ENCODE measurements at places on chromosomes 7 and 10. TPM values are rescaled to one million over a fixed set of nuclear protein-coding genes. Genes with fewer than 3 reads are reported as not detected.

STAMBPL1 gene
- 39.7 TPM for total RNA-seq

CFAP58 gene
- 0.27 TPM for total RNA-seq

WIPF3 gene
- total RNA-seq, result not detected

RNF133 gene
- total RNA-seq, result not detected

NOBOX gene
- not detected for total RNA-seq

PRSS37 gene
- not detected for total RNA-seq

HMX2 gene
- total RNA-seq, result not detected

CALML5 gene
- total RNA-seq, result not detected

CRPPA gene
- 0.60 TPM for total RNA-seq
